ENCODE measurements at places on chromosomes 13 and 19.

- no peak for DNase-seq
Observed at GRCh38 chr13:105778196-105778595, 757.3 kb downstream of the EFNB2 start.

GRCh38 chr19:19540715-19541515, 2.9 kb downstream of the CILP2 start:
- peak; percentile 85 for DNase-seq

GRCh38 chr13:46596466-46596865, 43.5 kb downstream of the LRCH1 start:
- DNase-seq, result no peak

DNA sequence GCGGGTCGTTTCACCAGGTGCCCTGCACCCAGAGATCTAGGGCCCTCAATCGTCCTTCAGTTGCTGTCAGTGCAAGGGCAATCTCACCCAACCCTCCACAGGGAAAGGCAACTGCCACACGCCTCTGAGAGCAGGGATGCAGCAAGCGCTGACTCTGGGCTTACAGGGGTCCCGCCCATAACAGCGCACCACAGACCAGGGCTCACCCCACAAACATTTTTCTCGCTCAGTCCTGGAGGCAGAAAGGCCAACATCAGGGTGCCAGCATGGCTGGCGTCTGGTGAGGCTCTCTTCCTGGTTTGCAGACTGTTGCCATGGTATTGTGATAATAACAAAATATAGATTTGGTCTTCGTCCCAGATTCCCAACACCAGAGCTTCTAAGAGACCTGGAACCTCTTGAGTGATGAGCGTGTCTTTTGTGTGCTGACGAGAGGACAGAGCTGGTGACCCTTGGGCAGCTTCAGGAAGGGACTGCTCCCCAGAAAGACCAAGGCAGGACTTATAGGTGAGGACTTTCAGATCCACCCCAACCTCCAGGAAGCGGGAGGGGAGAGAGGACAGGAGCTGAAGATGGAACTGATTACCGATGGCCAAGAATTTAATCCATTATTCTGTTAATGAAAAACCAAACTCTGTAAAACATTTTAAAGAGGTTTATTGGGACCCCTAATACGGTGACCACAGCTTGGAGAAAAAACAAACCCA, 51.3 kb downstream of the C13orf46 start:
- no peak for DNase-seq

- DNase-seq, result no peak
Observed at GRCh38 chr19:5896365-5897076, 7.1 kb downstream of the NDUFA11 start.

DNA sequence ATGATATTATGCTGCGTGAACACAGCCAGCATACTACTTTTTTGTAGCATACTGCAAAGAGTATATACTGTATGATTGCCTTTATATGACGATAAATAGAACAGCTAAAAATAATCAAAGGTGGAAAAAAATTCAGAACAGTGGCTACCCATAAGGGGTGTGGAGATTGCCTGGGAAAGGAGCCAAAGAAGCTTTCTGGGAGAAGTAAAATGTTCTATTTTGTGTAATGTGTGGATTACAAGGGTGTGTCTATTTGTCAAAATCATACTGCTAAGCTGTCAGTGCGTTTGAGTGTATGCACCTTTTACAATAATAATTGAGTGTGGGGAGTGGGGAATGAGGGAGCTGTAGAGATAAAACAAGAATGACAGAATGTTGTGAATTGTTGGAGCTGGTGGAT, 45.2 kb upstream of the MTIF3 start:
- DNase-seq, result no peak

DNA sequence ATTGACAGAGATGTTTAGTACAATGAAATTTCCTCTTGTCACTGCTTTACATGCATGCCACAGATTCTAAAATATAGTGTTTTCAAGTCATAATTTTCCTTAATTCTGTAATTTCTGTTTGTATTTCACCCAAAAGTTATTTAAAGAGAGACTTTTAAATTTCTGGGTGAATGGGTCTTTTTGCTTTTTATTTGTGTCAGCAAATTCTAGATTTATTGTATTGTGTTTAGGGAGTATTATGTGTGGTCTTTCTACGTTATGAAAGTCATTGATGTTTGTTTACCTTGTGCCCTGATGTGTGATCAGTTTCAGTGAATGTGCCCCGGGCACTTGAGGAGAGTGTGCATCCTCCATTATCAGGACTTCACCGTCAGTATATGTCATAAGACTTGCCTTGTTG, 92.7 kb downstream of the SGCG start:
- no peak for DNase-seq

DNA sequence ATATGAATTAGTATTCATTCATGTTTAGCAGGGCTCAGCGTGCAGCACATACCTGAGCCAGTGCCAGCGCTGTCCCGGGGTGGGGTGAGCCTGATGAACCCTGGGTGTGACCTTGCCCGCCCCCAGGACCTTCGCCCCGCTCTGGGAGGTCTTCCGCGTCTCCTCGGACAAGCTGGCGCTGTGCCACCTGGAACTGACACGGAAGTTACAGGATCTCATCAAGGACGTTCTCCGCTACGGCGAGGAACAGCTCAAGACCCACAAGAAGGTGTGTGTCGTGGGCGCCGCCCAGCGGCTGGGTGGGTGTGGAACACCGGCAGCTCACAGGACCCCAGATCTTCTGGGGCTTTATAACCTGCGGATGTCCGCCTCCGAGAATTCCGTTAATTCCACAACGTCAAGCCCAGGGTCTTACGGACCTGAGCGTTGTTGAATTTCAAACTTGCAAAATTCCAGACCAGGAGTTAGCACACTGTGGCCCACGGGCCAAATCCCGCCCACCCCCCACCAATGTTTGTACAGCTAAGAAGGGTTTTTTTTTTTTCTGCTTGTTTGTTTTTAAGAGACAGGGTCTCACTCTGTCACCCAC, 15.4 kb downstream of the FCHO1 start:
- DNase-seq, result no peak

- no peak for DNase-seq
Observed at GRCh38 chr19:30877661-30878113, 471.5 kb downstream of the TSHZ3 start.

DNA sequence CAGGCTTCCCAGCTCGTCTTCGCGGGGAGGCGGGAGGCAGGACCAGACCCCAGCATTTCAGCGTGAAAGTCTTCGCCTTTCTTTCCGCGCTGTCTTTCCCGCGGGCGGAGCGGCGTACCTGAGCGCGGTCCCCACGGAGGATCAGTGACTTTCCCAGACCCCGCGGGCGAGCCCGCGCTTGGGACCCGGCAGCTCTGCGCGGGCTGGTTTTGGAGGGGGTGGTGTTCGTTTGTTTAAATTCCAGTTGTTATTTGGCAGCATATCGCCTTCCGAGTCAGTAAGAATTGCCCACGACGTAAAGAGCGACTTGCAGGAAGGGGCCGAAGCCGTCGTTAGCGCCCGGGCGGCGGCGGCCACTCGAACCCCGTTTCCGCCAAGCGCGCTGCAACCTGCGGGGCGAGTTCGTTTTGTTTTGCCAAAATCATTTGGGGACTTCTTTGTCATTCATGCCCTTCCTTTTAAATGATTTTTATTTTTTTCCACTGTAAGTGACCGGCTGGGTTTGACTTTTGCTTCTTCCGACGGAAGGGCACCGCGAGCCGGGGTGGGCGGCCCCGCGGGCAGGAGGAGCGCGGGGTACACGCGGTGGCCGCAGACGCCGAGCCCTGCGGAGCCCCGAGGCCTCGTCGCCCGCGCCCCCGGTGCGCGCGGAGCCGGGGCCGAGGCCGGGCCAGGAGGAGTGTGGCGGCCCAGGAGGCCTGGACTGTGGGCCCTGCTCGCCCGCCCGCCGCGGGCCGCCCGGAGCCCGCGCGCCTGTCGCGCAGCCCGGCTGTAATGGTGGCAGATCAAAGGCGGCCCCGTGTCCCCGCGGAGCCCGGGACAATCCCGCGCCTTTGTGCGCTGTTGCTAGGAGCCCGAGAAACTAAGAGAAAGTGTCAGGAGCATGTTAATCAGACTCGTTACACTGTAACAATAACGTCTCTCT, 75.9 kb downstream of the ZIC5 start:
- DNase-seq, result no peak

DNA sequence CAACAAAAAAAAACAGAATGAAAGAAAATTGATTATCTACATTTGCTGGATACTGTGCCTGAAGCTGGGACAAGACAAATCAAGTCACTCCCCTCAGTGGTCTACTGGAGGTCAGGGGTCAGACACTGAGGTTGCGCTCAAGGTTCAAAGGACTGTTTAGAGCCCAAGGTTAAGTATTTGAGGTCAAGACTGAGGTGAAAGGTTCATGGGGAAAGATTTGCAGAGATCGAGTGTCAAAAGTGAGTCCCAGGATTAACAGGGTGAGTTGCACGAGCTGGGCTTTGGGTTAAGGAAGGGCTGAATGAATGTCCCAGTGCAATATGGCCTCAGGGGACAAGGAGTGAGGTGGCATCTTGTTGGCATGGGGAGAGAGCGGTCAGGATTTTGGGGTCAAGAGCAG, 3.4 kb upstream of the TOMM40 start:
- no peak for DNase-seq

DNA sequence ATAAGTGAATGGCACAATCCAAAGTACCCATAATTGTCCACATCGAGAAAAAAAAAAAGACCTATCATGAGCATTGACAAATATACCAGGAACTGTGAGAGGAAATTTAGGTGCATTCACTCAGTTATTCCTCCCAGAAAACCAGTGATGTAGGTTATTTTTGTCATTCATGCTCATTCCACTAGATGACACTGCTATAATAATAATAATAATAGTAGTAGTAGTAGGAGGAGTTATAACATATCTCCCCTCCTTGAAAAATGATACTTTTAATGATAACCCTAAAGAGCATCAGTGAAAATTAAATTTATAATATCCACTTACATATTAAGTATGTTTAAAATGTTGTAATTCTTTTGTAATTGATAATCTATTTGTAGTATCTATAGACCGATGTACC, 463.9 kb upstream of the MIR17HG start:
- no peak for DNase-seq

GRCh38 chr19:55580628-55581144, at the start of gene ZNF579:
ZNF579 (minus strand) TSS chr19:55580848; CDS start chr19:55579639, 1,209 bp downstream.
- peak; percentile 72 for DNase-seq

DNA sequence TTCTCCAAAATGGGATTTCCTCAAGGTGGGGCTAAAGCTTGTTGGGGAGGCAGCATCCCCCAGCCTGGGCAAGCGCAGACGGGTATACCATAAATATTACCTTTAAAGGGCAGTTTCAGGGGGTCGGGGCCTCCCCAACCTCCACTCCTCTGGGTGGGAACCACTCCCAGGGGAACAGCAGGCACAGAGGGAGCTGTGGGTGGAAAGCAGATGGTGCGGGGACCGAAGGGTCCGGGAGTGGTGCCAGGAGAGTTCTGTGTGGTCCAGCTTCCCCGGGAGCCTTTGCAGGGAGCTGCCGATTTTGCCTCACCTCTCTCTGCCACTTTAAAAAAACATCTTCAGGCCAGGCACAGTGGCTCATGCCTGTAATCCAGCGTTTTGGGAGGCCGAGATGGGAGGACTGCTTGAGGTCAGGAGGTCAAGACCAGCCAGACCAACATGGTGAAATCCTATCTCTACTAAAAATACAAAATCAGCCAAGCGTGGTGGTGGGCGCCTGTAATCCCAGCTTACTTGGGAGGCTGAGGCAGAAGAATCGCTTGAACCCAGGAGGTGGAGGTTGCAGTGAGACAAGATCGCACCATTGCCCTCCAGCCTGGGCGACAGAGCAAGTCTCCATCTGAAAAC, 5.5 kb downstream of the MAST3 start:
- no peak for DNase-seq

GRCh38 chr19:27676334-27676733, 1536.6 kb downstream of the UQCRFS1 start:
- DNase-seq, result no peak

GRCh38 chr13:109770436-109770835, 15.9 kb downstream of the IRS2 start:
- no peak for DNase-seq

DNA sequence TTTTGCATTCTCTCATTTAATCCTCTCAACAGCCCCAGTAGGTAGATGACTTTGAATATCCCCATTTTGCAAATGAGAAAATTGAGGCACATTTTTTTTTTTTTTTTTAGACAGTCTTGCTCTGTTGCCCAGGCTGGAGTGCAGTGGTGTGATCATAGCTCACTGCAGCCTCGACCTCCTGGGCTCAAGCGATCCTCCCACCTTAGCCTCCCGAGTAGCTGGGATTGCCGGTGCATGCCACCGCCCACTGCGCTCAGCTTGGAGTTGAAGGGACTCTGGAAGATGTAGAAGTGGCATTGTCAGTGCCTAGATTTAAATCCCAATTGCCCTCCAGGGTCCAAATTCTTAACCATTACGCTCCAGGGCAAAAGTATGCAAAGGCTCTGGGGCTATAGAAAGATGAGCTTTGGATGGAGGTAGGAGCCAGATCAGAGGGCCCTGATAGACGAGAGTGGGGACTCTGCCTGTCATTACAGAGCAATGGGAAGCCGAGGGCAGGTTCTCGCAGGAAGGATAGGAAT, 813 bp upstream of the MCOLN1 start:
- DNase-seq, result no peak

DNA sequence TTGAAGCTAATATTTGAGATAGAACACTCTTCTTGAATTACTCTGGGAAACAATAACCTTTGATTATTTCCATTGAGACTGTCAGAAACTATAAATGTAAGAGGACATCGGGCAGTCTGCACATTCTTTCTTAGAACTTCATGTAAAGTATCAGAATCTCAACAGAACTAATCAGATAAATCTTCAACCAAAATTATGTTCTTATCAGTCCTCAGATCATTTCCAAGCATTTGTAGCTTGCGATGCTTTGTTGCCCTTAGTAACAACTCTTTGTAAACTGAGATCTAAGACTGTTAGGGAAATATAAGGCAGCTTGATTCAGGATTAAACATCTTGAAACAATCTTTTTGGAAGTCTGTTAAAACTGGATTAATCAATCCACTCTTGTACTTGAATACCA, 70.3 kb downstream of the FNDC3A start:
- DNase-seq, result no peak

DNA sequence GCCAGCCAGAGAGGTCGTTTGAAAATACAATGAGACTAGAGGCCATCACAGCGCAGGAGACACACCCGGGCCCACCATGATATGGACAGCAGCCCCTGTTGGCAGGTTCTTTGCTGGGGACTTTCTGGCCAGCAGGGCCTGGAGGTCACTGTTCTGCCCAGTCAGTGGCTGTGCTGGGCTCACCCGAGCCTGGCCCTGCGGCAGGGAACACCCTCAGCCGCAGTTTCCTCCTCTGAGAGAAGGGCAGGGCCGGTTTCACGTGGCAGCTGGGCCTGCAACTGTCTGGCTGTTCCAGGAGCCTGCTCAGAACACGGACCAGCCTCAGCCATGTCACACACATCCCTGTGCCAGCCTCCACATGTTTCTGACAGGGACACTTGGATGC, 39.4 kb downstream of the ADPRHL1 start:
- DNase-seq, result no peak

GRCh38 chr13:21071015-21071414, 9.6 kb upstream of the LATS2 start:
- no peak for DNase-seq

DNA sequence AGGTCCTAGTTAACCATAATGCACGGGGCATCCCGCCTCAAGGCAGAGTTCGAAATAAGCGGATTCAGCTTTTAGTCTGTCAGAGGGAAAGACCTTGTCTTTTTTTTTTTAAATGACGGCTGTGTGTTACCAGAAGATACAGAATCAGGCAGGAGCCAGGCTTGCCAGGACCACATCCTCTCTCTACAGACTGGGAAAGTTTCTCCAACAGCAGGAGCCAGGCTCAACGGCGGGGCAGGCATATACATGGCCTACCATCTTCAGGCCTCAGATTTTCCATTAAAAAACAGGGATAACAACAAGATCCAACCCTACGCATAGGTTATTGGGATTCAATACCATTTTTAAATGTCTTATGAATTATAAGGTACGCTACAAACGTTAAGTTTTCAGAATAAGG, 17.8 kb downstream of the IRS2 start:
- no peak for DNase-seq

- DNase-seq, result no peak
Observed at GRCh38 chr13:71327266-71327665, 539.7 kb downstream of the DACH1 start.
